ENCODE measurements at places on chromosomes 16 and 17.

DNA sequence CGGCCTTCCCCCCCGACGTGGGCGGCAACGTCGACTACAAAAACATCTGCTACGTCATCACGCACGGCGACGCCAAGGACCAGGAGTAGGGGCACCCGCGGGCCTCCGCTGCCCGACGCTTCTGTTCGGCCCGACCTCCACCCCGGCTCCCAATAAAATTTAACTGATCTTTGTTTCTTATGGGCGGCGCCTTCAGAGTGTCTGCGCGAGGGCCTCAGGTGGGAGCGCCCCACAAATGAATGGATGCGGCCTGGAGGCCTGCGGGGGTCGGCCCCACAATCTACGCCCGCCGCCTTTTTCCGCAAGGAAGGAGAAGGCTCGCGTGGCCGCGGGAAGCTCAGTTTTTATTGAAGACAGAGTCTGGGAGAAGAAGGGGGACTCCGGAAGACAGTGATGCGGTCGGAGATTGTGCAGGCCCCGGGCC, 3.2 kb downstream of the MYL11 start:
- DNase-seq = peak; percentile 79

- no peak for DNase-seq
Measured at GRCh38 chr16:69741951-69742904, 12.5 kb downstream of the NOB1 start.

DNA sequence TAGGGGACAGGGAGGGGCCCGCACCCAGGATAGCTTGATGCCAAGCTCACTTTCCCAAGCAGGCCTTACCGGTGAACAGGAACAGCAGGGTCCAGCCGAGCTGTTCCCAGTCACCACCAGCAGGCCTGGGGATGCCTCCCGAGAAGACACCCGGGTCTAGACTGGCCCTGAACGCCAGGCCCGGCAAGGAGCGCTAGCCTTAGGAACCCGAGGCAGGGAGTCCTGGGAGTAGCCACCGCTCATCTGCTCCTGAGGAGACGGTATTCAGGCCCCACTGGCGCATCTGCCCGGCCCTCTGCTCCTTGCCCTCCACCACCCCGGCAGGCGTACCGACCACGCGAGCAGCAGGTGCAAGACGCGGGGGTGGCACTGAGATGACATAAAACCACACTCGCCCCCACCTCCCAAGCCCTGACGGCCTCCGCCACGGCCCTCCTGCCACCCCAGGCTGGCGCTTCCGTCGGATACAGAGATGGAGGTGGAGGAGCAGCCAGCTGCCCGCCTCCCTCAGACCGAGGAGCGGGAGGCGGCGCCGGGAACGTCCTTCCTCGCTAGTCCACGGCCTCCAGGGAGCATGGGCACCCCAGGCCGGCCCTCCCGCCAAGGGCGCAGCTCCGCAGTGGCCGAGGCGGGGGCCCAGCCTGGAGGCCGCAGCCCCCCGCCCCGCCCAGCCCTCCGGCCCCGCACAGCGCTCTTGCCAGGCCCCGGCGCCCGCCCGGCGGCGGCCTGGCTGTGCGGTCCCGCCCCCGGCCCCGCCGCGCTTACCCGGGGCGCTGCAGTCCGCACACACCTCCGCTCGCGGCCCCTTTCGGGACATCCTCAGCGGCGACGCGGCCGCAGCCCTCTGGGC, 661 bp downstream of the GIT1 start:
- DNase-seq = peak; percentile 37

DNA sequence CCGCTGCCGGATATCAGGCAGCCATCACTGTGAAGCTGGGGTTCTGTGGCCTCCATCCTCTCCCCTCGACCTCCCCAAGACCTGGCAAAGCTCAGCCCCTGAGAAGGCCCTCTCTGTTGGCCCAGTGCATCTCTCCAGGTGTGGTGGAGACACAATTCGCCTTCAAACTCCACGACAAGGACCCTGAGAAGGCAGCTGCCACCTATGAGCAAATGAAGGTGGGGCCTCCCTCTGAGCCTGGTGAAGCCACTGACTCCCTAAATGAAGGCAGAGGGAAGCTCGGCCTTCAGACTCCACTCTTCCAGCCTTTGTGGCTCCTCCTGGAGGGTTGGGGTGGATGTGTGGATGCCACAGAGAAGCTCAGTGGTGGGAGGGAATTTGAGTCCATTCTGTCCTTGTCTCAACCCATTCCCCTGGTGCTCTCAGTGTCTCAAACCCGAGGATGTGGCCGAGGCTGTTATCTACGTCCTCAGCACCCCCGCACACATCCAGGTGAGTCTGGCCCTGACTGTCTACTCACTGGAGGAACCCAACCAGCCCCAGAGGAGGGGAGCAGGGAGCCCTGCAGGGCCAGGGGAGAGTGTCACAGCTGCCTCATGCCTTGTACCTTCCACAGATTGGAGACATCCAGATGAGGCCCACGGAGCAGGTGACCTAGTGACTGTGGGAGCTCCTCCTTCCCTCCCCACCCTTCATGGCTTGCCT, 1.7 kb upstream of the MRM1 start:
- no peak for DNase-seq

GRCh38 chr16:3771513-3771912, 54.2 kb upstream of the TRAP1 start:
- no peak for DNase-seq

- no peak for DNase-seq
Measured at GRCh38 chr17:43768382-43768781, 9.8 kb upstream of the SOST start.

GRCh38 chr16:83475108-83475507, 332.7 kb upstream of the HSBP1 start:
- no peak for DNase-seq

- DNase-seq = no peak
Measured at GRCh38 chr16:12188061-12188934, 211.8 kb downstream of the SNX29 start.

Measured in GM10248 (cell line).